ENCODE measurements at places on chromosomes 4 and X.

- DNase-seq: no peak
Measured at GRCh38 chr4:182203872-182204411, 39.3 kb upstream of the TENM3 start.

GRCh38 chrX:119757979-119758730 is at the start of gene SOWAHD:
Gene SOWAHD, plus strand, starts transcription at chrX:119758588. Its CDS starts 80 bp downstream, at chrX:119758668.
- DNase-seq: no peak

GRCh38 chr4:79381161-79381560 is 26.9 kb downstream of the GK2 start:
- no peak for DNase-seq

- no peak for DNase-seq
Measured at GRCh38 chr4:79053754-79054153, 114.5 kb upstream of the PAQR3 start.

DNA sequence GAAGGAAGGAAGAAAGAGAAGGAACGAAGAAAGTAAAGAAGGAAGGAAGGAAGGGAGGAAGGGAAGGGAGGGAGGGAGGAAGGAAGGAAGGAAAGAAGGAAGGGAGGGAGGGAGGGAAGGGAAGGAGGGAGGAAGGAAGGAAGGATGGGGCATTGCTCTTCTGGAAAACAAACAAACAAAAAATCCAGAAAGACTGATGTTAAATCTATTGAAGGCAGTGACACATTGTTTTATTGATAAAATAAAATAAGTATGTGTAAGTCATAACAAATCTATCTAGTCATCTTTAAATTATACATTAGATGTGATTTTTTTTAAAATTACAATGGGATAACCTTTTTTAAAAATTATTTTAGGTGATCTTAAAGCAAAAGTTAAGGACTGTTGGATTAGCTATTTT is 1245.5 kb downstream of the STIM2 start:
- no peak for DNase-seq

DNA sequence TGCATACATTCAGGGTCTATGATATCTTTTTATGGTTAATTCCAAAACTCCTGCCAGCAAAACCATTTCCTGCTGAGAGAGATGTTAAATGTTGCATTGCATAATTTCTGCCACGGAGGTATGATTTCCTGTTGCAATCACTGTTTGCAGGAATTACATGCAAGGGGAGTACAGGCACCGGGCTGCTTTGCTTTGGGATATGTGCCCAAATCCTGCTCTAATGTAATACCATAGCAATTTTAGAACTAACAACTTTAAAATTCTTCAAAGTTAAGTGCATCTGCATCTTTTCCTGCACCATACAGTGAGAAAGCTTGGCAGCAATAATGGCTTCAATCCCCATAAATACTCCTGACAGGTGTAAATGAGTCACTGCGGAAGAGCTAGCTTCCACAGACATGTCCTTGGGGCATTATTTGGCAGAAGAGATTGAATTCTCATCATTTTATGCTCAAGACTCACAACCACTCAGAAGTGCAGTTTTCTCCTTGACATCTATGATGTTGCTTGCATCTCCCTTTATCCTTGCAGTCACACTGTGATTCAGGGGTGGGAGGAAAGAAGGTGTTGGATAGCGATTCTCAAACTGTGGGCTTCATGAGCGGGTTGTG is 29.6 kb downstream of the TRIM2 start:
- DNase-seq: peak; percentile 18

GRCh38 chr4:147453561-147454141 is 27.2 kb upstream of the EDNRA start:
- DNase-seq: no peak

DNA sequence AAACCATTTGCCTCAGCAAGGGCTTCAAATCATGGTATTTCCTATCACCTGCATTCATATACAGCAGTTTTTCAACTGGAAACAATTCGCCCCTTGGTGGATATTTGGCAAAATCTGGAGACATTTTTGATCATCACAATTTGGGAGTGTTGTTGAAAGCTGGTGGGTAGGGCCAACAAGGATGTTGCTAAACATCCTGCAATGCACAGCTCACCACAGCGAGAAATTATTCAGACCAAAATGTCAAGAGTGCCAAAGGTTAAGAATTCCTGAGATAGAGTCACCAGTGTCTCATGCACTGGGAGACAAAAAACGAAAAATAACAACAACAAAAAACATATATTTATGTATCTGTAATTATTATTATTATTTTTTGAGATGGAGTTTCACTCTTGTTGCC is 435.2 kb upstream of the CTSO start:
- DNase-seq: no peak

DNA sequence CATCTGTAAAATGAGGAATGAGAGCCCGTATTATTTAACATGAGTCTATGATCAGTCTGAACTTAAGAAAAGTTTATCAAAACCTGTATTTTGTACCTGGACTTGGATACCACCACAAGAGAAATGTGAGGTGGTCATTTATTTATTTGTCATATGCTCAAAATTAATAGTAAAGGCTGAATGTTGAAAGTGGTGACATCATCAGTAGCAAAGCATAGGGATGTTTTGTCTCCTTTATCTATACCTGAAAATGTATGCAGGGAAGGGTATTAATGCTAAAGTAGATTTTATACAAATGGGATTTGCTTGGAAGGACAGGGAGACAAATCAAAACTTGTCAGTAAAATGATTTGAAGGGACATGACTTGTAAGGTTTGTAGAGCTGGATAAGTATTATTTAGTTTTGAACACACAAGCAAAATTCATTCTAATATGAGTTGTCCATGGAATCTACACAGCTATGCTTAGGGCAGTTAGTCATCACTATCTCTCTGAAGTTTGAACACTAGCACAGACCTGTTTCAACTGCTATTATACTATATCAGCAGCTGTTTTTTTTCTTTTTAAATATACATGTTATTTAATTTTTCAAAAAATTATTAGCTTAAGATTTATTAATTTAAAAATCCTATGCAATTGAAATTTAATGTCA is 52.4 kb upstream of the GUCY1A1 start:
- DNase-seq: no peak

- DNase-seq: no peak
Measured at GRCh38 chr4:134337574-134337973, 136.0 kb upstream of the PABPC4L start.
